ENCODE measurements at places on chromosomes 1 and 21.

GRCh38 chr1:214438075-214438474 lies 113.3 kb downstream of the PTPN14 start:
- no peak for DNase-seq

DNA sequence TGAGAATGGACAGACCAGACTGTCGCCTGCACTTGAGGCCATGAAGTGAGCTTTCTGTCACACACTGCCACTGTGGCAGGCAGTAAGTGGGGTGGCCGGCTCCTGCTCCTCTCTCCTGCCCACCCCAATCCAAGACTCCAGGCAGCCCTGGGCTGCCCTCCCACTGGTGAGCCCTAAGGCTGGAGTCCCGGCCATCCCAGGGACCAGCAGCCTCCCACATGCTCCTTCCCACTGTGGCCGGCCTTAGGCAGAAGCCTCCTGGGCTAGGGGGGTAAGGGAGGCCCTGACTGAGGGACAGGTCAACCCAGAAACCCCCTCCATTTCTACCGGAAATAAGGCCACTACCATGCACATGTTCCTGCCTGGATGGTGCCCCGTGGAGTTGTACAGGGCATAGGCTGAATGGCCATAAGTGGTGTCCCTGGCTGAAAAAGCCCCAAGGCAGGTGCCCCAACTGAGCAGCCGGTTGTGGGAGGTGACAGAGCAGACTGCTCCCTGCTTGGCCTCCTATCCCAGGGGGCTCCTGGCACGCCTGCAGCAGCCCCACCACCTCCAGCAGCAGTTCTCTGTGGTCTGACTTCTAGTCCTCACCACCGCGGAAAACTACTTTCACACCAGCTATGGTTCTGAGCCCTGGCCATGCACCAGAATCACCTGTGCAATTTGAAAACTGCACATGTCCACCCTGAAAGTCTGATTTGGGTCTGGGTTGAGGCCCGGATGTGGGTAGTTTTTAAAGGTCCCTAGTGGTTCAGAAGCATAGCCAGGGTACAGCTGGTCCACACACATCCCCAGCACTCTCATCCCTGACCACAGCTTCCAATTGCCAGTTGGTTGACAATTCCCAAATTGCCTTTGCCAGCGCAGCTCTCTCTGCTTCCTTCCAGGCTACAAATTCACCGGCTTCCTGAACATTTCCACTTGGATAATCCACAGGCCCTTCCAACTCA lies 1.6 kb upstream of the ARTN start:
- no peak for DNase-seq

DNA sequence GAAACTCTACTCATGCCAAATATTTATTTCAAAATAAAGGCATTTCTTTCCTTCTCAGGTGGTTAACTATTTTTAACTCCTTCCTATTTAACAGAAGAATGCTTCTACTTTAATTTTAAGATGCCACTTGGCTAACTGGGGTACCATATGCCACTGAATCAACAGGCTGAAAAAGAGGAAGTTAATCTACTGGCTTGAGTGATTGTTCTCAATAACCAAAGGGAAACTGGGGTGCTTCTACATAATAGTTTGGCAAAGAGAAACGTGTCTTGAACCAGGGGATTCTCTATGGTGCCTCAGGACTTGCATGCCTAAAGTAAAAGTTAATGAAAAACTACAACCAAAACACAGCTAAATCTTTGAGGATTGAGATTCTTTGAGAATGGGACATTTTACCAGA lies 142.6 kb downstream of the DENND1B start:
- DNase-seq = no peak

DNA sequence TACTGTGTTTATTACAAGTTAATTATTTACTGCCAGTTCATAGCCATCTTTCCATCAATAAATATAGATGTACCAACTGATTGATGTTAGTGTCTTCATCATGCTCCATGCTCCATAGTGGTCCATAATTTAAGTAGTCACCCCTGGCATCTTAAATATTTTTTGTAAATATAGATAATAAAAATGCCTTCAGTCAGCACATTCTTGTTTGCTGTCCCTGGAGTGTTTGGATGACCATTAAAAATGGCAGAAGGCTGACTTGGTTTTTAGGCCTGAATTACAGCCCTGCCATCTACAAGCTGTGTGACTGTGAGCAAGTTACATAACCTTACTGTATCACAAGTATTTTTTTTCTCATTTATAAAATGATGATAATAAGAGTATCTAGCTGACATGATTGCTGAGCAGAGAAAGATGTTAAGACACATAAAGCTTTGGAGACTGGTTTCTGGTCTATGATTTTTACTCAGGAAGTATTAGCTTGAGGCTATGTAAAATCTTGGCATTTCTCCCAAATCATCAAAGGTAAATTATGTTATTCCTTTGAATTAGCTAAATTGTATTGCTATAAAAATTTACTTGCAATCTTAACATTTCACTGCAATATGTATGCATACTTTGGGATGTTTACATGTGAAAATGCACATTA lies 427.2 kb downstream of the USP25 start:
- DNase-seq = no peak

DNA sequence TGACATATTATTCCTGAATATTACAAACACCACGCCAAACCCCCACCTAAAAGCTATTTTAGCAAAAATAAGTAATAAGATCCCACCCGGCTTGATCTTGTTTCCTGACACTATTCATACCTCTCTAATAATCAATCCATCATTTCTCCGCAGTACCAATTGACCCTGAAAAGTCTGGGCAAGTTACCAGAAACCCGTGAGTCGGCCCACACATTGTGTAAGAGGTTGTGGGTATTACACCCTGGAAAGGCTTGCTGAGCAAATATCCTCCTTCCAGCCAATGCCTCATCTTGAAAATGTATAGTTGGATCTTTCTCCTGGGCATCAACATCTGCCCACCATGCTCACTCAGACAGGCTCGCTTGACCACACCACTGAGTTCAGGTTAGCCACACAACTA lies 451.0 kb downstream of the TTLL7 start:
- no peak for DNase-seq

GRCh38 chr1:52288286-52288685 lies 77.7 kb downstream of the CC2D1B start:
- DNase-seq = no peak

- DNase-seq = no peak
Observed at GRCh38 chr21:38787461-38788274, 18.1 kb upstream of the ETS2 start.

DNA sequence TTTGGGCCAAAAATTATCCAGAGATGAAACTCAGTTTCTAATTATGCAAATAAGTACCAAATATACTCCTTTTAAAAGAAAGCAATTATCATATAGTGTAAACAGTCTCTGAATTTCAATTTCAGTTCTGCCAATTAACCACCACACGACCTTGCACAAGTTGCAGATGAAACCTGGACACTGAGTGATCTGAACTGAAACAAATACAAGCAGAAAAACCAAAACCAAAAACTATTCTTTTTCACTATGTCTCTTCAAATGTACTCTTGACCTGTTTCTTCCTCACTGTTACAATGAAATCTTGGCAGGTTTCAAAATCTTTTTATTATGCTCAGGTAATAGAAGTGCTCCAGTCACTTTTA lies 79.2 kb downstream of the TYW3 start:
- no peak for DNase-seq

DNA sequence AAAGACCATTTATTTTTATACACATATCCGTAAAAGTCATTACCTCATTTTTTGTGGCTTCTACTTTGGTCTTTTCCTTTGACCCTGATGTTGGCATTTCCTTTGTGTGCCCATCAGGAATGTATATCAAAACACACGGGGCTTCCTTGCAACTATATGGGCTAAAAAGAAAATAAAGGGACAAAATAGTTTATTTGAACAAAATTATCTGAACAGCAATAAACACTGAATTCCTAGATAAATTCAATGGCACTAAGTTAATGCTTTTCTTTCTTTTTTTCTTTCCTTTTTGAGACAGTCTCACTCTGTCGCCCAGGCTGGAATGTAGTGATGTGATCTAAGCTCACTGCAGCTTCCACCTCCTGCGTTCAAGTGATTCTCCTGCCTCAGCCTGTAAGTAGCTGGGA lies 45.2 kb downstream of the EPRS1 start:
- no peak for DNase-seq

GRCh38 chr1:226578946-226579578 lies 30.5 kb downstream of the STUM start:
- DNase-seq = no peak

DNA sequence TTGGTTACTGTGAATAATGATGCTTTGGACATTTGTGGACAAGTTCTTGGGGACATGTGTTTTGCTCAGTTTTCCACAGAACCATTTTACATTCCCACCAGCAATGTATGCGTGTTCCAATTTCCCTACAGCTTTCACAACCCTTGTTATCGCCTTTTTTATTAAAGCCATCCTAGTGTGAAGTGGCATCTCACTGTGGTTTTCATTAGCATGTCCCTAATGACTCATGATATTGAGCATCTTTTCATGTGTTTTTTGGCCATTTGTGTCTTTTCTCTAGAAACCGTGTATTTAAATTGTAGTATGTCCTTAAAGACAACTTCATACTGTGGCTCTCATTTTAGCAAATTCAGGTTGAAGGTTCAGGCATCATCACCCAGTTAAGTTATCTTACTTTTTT lies 132.1 kb downstream of the TGFBR3 start:
- no peak for DNase-seq

DNA sequence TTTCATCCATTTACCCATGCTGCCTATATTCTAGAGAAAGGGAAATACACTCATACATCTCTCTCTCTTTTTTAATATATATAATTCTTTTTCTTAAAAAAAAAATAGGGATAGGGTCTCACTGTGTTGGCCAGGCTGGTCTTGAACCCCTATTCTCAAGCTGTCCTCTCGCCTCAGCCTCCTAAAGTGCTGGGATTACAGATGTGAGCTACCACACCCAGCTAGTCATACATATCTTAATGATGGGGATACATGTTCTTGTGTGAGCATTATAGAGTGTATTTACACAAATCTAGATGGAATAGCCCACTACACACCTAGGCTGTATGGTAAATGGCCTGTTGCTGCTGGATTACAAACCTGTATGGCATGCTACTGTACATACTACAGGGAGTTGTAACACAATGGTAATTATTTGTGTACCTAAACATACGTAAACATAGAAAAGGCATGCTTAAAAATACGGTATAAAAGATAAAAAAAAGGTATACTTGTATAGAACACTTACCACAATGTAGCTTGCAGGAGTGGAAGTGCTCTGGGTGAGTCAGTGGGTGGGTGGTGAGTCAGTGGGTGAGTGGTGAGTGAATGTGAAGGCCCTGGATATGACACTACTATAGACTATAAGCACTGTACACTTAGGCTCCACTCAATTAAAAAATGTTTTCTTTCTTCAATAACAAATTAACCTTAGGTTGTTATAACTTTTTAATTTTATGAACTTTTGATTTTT lies 72.9 kb downstream of the IVNS1ABP start:
- no peak for DNase-seq

DNA sequence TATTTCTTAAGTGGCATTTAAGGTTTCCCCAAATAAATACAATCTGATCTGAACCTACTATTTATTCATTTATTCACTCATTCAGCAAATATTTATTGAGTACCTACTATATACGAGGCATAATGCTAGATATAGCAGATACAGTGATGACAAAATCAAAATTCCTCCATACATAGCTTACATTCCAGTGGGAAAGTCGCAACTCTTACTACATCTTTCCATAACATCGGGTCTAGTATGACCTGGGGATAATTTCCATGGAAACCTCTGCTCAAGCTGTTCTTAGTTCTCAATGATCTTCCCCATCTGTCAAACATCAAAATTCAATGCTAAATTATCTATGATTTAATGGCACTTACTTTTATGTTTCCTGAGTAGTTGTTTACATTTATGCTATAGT lies 70.8 kb upstream of the PRKACB start:
- no peak for DNase-seq

DNA sequence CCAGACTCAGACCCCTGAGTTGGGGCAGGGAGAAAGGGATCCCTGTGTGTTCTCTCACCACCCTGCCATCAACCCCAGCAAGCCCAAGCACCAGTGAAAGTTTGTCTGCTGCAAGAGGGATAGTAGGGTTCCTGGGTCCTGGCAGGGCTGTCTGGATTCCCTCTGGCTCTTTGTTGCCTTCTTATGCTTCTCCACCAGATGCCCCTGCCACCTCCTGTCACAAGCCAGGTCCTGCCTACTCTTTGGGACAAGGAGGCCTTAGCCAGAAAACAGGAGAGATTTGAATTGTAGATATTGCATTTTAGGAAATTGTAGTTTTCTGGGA lies 21.7 kb downstream of the UBE2T start:
- DNase-seq = no peak

DNA sequence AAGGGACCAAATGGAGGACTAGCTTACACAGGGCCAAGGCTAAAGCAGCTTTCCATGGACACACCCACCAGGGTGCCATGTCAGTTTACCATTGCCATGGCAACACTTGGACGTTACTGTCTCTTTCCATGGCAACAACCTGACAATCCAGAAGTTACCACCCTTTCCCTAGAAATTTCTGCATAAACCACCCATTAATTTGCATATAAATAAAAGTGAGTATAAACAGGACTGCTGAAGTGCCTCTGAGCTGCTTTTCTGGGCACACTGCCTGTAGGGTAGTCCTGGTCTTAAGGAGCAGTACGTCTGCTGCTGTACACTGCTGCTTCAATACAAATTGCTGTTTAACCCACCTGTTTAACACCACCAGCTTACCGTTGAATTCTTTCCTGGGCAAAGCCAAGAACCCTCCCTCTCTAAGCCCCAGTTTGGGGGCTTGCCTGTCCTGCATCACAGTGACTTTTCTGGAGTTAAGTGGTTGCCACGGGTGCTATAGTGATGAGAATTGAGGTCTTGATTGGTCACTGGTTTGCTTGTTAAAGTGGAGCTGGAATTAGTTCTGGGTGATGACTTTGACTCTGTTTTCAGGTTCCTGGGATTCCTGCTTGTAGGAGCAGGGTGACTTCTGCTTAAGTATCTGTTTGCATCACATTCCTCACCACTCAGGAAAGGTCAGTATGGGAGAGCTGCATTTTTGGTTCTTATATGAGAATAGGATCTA lies 83.2 kb downstream of the CLDN17 start:
- no peak for DNase-seq

DNA sequence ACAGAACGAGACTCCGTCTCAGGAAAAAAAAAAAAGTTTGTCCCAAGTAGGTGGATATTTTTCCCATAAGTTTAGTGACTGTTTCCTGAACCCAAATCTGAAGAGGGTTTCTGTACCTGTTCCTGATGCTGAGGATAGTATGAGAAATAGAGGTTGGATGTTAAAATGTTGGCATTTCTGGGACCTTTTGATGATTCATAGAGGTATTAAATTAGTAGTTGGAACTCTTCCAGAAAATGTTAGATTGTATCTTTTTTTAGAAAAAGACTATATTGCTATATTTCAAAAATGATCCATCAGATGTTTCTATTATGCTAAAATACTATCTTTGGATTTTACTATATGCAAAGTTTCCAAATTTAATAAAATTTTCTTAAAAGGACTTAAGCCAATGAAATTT lies 2.9 kb upstream of the CENPL start:
- DNase-seq = no peak

DNA sequence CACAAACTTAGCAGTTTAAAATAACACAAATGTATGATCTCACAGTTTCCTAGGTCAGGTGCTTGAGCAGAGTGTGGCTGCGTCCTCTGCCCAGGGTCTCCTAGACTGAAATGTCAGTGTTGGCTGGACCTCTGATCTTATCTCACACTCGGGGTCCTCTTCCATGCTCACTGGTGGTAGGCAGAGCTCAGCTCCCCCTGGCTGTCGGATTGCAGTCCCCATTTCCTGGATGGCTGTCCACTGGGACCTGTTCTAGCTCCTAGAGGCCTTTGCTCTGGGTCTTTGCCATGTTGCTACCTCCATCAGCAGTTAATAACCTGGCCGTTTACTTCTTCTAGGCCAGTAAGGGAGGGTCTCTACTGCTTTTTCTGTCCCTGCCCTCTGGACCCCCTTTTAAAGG lies 107.5 kb downstream of the PCNX2 start:
- no peak for DNase-seq
